ENCODE measurements at places on chromosomes 7 and 10.

DNA sequence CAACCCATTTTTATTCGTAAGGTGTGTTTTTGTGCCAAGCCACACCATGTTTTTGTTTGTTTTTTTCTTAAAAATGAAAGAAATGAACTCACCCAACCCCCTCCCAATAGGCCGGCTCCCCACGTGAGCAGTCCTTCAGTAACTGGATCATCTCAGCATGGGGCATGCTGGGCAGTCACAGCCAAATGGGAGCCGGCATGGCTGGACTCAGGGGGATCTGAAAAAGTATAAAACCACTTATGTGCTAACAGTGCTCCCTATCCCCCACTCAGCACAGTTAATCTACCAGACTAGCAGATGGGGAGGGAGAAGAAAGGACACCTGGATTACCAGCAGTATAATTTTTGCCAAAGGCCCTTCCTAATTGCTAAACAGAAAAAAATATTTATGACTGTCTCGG is 39.3 kb downstream of the BAZ1B start:
- DNase-seq = no peak

- DNase-seq = no peak
Observed at GRCh38 chr10:131851346-131851745, 49.5 kb upstream of the PPP2R2D start.

DNA sequence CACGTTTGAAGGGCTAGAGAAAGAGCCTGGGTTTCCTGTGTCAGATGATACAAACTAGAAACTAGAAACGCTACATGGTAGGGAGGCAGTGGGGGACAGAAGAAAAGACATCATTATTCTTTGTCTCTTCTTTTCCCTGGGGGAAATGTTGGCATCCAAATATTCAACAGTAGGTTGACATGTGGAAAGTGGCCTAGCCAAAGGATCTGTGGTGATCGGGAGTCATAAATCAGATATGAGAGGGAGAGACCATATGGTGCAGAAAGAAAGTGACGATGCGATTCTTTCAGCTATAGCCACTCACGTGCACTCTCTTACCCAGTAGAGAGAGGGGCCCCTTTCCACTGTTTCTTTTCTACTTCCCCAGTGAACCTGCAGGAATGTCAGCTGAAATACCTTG is 964.7 kb downstream of the LRMDA start:
- DNase-seq = no peak

DNA sequence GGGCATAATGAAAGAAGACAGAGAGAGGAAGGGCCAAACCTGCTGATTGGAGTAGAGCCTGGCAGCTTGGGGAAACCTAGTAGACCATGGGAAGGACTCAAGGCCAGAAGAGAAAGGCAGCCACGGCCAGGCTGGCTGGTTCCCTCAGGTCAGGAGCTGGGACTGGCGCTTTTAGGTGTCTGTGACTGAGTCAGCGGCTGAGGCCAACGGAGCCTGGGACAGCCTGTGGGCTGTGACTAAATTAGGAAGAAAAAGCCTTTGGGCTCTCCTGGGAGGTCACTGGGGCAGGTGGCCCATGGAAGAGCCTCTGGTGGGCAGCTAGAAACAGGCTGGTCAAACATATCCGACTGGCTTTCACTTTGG is 108.9 kb upstream of the PDCD4 start:
- no peak for DNase-seq

DNA sequence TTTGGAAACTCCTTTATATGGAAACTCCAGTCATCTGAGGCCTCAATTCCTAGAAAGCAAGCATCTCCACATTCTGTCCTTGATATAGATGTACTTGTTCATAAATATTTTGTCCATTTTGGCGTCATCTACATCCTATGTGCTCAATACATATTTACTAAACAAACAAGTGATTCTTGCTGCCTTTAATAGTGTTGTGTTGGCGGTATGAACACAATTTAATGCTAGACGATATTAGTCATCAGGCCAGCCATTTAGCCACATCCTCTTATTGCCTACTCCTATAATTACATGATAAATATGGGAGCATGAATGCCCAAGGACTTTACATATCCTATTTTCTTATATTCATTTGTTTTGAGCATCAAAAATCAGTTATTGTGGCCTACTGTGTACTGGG is 18.5 kb upstream of the IFRD1 start:
- no peak for DNase-seq

GRCh38 chr7:85289279-85289678 is 102.4 kb upstream of the SEMA3D start:
- no peak for DNase-seq

DNA sequence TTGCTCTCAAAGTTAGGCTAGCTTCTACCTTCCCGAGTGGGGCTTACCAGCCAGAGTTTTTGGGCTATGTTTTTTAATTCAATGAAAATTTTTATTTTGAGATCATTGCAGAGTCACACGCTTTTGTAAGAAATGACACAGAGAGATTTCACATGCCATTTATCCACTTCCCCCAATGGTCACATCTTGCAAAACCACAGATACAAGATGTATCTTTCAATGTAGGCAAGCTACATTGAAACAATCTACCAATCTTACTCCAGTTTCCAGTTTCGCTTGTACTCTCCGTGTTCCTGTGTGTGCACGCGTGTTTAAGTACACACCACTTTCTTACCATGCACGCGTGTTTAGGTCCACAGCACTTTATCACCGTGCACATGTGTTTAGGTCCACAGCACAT is 89.4 kb upstream of the LEP start:
- DNase-seq = no peak

DNA sequence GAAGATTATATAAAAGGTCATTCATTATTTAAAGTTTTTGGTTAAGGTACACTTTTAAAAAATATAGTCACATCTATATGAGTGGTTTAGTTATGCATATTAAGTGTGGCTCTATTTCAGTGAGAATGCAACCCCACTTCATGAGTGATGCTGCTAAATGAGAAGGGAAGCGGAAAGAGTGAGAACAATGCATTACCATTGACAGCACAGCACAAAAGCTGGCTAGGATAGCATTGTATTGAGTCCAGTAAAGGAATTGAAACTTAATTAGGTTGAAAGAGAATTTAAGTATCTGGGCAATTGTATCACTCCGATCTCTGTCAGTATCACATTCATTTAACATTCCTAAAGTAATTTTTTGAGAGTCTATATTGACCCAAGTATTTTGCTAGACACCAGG is 13.2 kb downstream of the POM121L12 start:
- no peak for DNase-seq

DNA sequence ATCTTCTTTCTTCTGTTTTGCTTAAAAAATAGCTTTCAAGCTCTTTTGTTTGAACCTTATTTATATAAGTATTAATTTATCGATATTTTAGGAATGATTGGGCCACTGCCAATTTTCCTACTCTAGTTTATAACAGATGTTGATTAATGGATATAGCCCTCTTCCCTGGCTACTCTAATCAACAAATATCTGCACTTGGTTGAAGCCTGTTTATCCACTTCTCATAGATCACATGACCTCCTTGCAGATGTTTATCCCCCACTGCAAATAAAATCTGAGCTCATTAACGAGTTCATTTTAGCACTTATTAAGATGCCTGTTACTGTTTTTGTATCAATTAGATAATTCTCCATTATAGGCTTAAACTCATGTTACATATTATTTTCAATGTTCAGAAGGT is 715.3 kb downstream of the CNTNAP2 start:
- no peak for DNase-seq

DNA sequence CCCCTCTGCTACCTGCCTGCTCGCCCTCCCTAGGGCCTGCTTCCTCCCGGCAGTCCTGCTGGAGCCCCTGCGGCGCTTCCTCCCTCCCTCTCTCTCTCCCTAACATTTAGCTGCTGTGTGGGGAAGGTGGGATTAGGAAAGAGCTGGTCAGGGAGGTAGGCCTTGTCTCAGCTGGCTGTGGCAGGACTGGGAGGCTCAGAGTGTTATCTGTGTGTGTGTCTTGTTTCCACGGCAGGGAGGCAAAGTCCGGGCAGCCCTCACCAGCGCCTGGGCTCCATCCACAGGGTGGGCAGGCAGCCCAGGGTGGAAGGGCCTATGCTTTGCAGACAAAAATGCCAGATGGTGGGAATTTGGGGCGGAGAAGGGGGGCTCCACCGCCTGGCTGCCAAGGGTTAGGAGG is 105.7 kb downstream of the RPS24 start:
- no peak for DNase-seq

- DNase-seq = no peak
Observed at GRCh38 chr10:104250371-104250770, 4.3 kb upstream of the GSTO1 start.

- DNase-seq = no peak
Observed at GRCh38 chr10:124092250-124092859, 1.0 kb downstream of the CHST15 start.

DNA sequence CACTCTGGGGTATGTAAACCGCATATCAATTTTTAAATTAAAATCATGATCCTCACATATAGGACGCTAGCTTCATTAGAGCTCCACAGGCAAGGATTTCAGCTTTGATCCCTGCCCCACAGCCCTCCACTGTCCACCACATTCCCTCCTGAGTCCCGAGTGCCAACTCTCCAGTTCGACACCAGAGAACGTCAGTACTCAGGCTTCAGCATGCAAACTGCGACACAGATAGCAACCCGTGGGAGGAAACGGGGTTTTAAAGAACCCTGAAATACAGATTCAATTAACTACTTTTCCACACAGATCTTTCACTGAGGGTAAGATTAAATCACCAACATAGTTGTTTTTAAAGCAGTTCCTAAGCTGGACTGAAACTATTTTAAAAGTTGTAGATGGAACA is 26.1 kb downstream of the RAPGEF5 start:
- DNase-seq = no peak

DNA sequence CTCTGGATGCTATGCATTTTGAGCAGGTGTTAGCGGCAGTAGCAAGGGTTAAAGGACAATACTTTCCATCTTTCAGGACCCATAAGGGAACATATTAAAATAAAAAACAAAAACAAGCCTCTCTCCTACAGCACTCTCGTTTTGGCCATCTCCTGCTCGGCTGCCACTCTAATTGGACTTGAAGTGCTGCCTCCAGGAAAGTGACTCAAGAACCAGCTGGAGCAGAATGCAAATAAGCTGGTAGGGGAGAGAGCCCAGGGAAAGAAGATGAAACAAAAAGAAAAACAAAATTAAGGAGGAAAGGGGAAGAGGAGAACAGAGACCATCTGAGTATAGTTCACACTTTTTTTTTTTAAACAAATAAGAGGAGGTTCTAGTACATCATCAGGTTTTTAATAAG is 65.6 kb downstream of the HBP1 start:
- DNase-seq = no peak

DNA sequence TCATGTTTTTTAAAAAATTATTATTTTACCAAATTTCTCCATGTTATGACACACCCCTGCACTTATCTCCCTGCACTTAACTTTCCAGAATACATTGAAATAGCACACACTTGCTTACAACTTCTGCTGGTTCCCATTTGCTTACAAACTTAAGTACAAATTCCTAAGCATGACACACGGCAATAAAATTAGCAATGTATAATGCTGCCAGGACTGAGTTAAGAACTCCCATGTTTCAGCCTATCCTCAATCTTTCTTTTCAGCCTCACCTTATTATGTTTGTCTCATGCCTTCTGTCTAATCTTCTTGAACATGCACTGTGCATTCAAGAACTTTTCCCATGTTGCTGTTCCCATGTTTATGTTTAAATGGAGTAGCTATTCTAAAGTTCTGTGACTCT is 40.8 kb downstream of the PRPS1L1 start:
- no peak for DNase-seq
